ENCODE measurements at places on chromosomes 7 and 10. TPM values are rescaled to one million over a fixed set of nuclear protein-coding genes. Genes with fewer than 3 reads are reported as not detected.

- no peak for DNase-seq
Measured at GRCh38 chr10:67663449-67664087, 32.4 kb downstream of the CTNNA3 start.

PPA1 gene
- polyA plus RNA-seq = 76.3 TPM

GRCh38 chr7:149720372-149721083 lies 52.9 kb downstream of the ZNF467 start:
- no peak for DNase-seq

DLD gene
- 87.0 TPM for polyA plus RNA-seq

BICC1 gene
- 14.5 TPM for polyA plus RNA-seq

- no peak for DNase-seq
Measured at GRCh38 chr10:86699541-86699940, 31.2 kb downstream of the LDB3 start.

EPHB6 gene
- polyA plus RNA-seq = 4.2 TPM

- DNase-seq = no peak
Measured at GRCh38 chr7:101156866-101157589, 2.8 kb downstream of the AP1S1 start.

DNA sequence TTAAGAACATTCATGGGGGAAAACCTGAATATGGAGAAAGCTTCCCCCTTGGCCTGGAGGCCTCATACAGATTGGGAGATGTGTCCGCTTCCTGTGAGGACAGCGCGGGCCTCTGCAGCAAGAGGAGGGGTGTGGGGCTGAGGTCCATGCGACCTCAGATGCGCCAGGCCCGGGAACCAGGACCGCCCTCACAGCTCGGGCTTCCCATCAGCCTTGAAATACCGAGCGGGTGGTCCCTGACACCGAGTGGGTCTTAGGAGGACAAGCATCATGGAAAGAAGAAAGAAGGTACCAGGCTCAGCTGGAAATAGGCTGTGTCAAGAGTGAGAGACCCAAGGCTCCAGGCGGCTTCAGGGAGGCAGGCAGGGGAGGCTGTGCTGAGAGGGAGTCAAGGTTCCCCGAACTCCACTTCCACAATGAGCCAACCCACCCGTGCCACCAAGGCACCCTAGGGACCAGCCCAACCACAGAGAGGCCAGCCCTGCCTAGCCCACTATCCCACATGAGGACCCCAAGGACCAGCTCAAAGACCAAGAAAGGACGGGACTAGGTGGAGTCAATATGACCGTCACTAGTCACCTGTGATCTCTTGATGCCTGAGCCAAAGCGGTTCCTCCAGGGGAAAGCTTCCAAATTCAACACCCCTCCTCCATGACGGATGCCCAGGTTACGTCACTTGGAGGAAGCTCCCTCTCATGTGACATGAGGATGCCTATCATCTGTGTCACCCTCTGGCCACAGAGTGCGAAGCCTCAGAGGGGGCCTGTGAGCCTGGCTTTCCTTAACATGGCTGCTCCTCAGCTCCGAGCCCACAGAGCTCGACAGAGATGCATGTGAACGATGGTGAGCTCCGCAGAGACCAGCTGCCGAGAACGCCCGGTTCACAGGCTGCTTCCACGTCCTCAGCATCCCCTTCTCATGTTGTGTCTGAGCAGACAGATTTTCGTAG lies 103.7 kb downstream of the TCERG1L start:
- no peak for DNase-seq

GRCh38 chr10:78263521-78263988 lies 229.9 kb downstream of the RPS24 start:
- no peak for DNase-seq

ITPRID1 gene
- 0.52 TPM for polyA plus RNA-seq

GRCh38 chr10:21808550-21808949 lies 195.0 kb downstream of the DNAJC1 start:
- no peak for DNase-seq

- no peak for DNase-seq
Measured at GRCh38 chr10:48670978-48671913, 13.4 kb upstream of the WDFY4 start.

Measured in forelimb muscle (tissue), 1 donor.